D721Med (cell line): ENCODE measurements at places on chromosomes 4 and X.
A peak's percentile ranks its signal among the peaks of the same experiment; 100 is the strongest.

GRCh38 chrX:47080915-47081236 lies 2.6 kb downstream of the RGN start:
- DNase-seq = no peak

GRCh38 chrX:40434947-40435346 lies 145.8 kb upstream of the ATP6AP2 start:
- no peak for DNase-seq

- DNase-seq = no peak
Observed at GRCh38 chrX:70613295-70613694, 168.7 kb downstream of the DLG3 start.

GRCh38 chr4:180391613-180392012 lies 1851.6 kb upstream of the TENM3 start:
- no peak for DNase-seq

DNA sequence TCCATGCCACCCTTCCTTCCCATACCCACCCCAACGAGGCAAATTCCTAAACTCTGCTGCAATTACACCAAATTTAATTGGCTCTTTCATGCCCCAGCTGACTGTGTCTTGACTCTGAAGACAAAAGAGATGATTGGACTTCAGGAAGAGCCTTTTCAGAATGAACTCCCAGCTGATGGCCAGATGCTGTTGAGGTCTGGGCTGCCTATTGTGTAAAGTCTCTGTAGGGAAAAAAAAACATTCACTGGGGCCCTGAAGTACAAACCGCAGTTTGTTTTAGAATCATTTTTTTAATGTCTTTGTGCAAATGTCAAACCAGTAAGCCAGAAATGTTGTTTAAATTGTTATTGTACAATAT lies 174.8 kb downstream of the HHIP start:
- DNase-seq = no peak

- DNase-seq = no peak
Observed at GRCh38 chrX:49878128-49878833, 1.0 kb upstream of the USP27X start.

GRCh38 chrX:123975180-123975579 lies 13.7 kb downstream of the STAG2 start:
- DNase-seq = no peak

DNA sequence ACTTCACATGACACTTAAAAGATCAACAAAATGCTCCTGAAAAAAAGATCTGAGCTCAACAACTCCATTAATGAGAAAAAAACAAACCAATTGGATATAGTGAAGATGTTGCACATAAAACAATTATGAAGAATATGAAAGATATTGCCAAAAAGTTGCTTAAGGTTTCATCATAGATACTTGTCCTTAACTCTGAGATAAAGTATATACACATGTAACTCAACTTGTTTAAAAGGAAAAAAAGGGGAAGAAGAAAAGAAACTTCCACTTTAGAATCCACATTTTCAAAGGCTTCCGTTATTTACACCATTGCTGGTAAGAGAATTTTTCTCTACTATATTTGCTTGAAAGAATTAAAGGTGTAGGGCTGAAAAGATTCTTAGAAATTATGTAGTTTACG lies 2.7 kb downstream of the AFAP1 start:
- no peak for DNase-seq

DNA sequence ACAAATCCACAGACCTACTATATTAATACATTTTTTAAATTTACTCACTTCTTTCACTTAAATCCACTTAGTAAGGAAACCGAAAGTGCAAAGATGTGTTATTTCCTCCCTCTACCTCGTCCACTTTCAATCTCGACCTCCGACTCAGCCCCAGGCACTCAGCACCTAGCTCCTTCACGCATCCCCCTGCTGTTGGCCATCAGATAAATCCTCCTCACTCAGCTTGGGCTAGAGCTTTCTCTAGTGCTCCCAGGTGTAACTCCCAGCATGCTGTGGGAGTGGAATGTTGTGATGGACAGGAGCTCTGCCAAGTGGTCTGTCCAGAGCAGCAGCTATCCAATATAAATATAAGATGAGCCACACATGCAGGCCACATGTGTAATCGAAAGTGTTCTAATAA lies 26.7 kb upstream of the TEC start:
- no peak for DNase-seq

GRCh38 chr4:123843137-123843536 lies 446.5 kb downstream of the SPRY1 start:
- no peak for DNase-seq

GRCh38 chr4:106358899-106359298 lies 9.7 kb downstream of the GIMD1 start:
- no peak for DNase-seq

- DNase-seq = no peak
Observed at GRCh38 chr4:108311313-108311712, 142.6 kb upstream of the LEF1 start.

- DNase-seq = no peak
Observed at GRCh38 chr4:158958489-158959270, 144.2 kb upstream of the RAPGEF2 start.

DNA sequence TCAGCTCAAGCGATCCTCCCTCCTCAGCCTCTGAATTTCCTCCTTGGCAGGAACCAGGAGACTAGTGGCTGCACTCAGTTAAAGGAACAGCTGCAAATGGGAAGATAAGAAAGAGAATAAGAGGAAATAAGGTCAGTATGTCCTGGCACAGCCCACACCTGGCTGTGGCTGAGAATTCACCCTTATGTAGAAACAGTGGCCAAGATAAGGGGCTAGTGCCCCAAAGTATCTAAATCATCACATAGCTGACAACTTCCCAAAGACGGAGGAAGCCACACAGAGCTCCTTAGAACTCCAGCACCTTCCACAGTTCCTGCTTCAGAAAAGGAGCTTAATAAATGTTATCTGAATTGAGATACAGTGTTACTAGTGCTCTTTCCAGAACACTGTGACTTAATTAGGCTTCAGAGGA lies 2.3 kb upstream of the CHIC2 start:
- no peak for DNase-seq

DNA sequence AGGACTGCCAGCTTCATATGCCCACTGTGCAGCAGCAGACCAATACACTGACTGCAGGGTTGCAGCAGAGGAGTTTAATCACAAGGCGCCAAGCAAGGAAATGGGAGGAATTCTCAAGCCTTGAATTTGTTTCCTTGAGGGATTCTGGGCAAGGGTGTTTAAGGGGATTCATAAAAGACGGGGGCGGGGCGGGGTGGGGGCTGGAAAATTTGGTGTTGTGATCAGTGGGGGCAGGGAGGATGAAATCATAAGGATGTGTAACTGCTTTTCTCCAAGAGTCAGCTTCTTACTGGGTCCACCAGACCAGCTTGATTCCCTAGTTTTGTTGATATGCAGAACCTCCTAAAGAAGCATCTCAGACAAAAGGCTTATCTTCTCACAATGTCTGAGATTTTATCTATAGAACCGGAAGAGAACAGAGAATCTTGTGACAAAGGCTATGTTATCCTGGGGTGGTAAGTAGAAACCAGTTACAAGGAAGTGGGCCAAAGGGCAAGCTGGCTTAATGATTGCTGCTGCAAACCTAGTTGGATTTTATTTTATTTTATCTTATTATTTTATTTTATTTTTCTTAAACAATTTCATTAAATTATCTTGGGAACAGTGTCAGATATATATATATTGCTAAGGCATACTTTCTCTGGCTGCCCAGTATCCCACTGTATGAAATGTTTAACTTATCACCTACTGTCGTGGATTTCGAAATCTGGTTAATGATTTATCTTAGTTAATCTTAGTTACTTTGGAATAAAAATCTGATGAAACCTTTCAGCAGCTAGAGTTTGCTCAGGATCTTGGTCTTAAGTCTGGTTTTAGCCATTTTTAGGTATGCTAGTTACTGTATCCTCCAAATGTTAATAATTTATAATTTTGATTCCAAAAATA lies 276.4 kb downstream of the RPA4 start:
- no peak for DNase-seq

DNA sequence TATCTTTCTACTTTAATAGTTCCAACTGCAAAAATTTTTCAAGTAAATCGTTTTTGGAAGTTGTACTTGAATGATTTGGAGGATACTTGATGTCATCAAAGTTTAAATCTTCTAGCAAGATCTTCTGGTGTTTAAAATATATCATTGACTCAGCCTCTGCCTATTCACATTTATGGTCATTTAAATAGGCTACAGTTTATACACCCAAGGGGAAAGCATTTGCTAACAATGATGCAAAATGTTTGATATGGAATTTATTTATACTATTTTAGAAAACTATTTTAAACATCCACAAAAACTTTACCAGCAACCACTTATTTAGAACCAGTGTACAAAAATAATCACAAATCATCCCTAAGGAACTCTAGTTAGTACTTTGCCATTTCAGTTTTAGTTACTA lies 123.3 kb upstream of the STIM2 start:
- DNase-seq = no peak

- DNase-seq = no peak
Observed at GRCh38 chrX:7205037-7205577, 57.2 kb upstream of the PUDP start.

- DNase-seq = no peak
Observed at GRCh38 chrX:103687696-103688201, 1.2 kb upstream of the MORF4L2 start.

DNA sequence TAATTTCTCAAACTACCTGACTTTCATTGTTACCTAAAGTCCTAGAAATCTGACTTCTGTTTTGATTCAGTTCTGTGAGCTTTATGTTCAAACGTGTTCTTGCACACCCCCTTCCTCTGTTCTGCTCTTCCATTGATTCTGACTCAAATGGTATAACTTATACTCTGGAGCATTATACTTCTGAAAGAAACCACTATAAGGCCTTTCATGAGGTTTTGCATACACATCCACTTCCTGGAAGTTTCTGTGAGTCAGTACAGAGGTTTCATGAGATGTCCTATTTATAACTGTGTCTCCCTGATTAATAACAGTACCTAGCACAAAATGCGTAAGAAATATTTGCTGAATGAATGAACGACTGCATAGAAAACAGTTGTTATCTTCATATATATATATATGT lies 540.2 kb upstream of the CT83 start:
- DNase-seq = no peak

- no peak for DNase-seq
Observed at GRCh38 chr4:174869339-174869738, 40.3 kb upstream of the GLRA3 start.

DNA sequence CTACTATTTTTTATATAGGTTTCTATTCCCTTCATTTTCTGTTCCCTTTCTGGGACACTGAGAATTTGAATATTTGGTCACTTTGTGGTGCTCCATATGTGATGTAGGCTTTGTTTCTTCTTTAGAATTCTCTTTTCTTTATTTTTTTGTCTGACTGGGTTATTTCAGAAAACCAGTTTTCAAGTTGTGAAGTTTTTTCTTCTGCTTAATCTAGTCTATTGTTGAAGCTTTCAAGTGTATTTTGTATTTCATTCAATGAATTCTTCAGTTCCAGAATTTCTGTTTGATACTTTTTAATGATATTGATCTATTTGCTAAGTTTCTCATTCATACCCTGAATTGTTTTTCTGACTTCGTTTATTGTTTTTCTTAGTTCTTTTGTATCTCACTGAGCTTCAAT lies 96.2 kb upstream of the HAND2 start:
- DNase-seq = no peak

- DNase-seq = no peak
Observed at GRCh38 chr4:6471307-6472007, 957 bp downstream of the PPP2R2C start.

DNA sequence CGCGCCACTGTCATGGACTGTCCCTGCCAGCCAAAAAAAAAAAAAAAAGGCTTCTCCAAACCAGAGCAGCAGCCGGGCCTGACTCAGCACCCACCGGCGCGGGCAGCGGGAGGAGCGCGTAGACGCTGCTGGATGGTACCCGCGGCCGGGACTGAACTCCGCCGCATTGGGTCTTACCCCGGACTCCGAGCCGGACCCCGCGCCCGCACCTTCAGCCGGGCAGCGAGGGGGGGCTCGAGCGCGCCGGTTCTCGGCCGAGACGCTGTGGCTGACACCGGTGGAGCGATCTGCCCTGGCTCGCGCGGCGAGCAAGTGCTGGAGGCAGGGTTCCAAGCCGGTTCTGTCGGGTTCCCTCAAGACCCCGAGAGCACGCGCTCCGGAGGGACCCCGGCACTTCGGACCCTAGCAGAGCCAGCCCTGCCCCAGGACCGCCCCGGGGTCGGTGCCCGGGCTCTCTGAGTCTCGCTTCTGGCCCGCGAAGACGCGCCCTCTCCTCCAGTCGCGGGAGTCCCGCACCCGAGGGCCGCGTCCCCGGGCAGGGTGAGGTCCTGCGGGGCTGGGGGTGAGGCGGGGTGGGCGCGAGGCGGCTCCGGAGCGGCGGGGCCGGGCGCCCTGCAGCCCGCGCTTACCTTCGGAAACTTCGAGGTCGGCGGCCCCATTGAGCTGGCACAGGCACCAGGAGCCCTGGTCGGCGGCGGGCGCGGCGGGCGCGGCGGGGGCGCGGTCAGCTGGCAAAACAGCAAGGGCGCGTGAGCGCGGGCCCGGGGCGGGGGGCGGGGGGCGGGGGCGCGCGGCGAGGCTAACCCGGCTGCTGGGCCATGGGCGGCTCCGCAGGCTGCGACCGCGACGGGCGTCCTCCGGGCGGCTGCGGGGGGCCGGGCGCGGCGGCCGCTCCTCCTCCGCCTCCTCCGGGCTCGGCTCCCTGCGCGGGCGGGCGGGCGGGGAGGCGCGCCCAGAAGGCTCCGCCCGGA lies 11.8 kb upstream of the MAN2B2 start:
- peak; percentile 53 for DNase-seq

- DNase-seq = no peak
Observed at GRCh38 chr4:858041-858481, 32.1 kb upstream of the CPLX1 start.

DNA sequence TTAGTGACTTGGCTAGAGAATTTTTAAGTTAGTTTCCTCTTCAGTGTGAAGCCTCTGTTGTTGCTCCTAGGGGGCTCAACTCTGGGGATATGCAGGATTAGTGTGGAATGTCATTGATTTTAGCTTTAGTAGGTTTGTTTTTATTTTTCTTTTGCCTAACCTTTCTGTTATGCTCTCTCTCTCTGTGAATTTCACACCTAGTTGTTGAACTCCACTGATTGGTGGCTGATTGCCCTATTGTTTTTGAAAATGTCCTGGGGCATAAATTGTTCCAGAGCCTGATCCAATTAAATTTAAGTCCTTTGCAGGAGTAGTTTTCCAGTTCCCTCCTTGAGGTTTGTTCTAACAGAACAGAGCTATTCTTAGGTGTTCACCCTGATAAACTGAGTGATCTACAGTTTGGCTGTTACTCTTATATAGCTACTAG lies 393.3 kb upstream of the CTSO start:
- no peak for DNase-seq
